Kidney (tissue), 22 donors: ENCODE measurements at places on chromosomes 11 and 22. TPM values are rescaled to one million over a fixed set of nuclear protein-coding genes. Genes with fewer than 3 reads are reported as not detected.

C1QTNF4 gene
- total RNA-seq = 0.25 TPM

TRPC6 gene
- total RNA-seq = 1.4 TPM

TSPAN18 gene
- 38.1 TPM for total RNA-seq

C1QTNF5 gene
- total RNA-seq = 42.8 TPM

STX5 gene
- total RNA-seq = 39.6 TPM

OR5P2 gene
- total RNA-seq = 0.25 TPM

SYT9 gene
- 1.5 TPM for total RNA-seq

LDLRAD3 gene
- 14.2 TPM for total RNA-seq

TSPAN32 gene
- 6.1 TPM for total RNA-seq

VPS11 gene
- 40.8 TPM for total RNA-seq

BLID gene
- total RNA-seq = not detected
